ENCODE measurements at places on chromosomes 4 and X.

- DNase-seq = no peak
Observed at GRCh38 chrX:46169808-46170207, 375.4 kb downstream of the ZNF674 start.

DNA sequence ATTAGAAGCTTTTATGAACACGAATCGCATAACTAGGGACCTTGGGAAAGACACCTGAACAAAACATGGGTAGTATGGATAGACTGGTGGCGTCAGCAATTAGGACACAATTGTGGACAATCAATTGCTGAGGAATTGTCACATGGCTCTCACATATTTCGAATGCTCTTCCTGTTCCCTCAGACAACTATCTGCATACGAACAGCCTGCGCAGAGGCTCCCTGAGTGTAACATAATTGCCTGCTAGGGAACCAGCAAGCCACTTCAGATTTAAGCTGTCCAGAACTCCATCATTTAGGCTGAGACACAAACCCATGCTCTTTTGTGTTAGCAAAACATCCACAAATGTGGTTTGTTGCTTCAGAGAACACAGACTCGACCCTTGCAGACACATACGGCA lies 160.8 kb downstream of the MGST2 start:
- no peak for DNase-seq

GRCh38 chrX:74251006-74251930 lies 52.7 kb upstream of the ZCCHC13 start:
- no peak for DNase-seq

GRCh38 chr4:140239311-140239710 lies 85.3 kb upstream of the MAML3 start:
- no peak for DNase-seq

GRCh38 chr4:52358883-52359321 lies 300.2 kb downstream of the USP46 start:
- no peak for DNase-seq

All from stimulated activated CD8-positive, alpha-beta memory T cell treated with anti-CD3 and anti-CD28 coated beads, Interleukin-7, amount 100 ng/mL, for 24 hours (primary cell).